ENCODE measurements at places on chromosomes 5 and 9. TPM values are rescaled to one million over a fixed set of nuclear protein-coding genes. Genes with fewer than 3 reads are reported as not detected.

The AQP3 gene
- 3.4 TPM for total RNA-seq

GRCh38 chr5:53023969-53024368, 34.8 kb downstream of the ITGA2 start:
- DNase-seq: no peak

The DMRTA1 gene
- not detected for total RNA-seq

The MEGF10 gene
- total RNA-seq: not detected

The CATSPER3 gene
- total RNA-seq: 0.81 TPM

GRCh38 chr5:108303611-108304010, 78.3 kb downstream of the FBXL17 start:
- DNase-seq: no peak

The NUTM2F gene
- total RNA-seq: not detected

- no peak for DNase-seq
Measured at GRCh38 chr9:70031141-70031545, 12.5 kb upstream of the MAMDC2 start.

- DNase-seq: no peak
Measured at GRCh38 chr5:91532281-91532680, 149.2 kb upstream of the ARRDC3 start.

Measured in activated T-helper 1 cell treated with anti-CD3 and anti-CD28 coated beads, Interleukin-12 subunit alpha, Interleukin-12 subunit beta, Interleukin-2, Interleukin-4 antibody, amounts not matched to agents 30 ng/mL and 10 ng/mL and 1 ng/mL, durations not matched to agents 14 hours and 24 hours and 36 hours (primary cell).